ENCODE measurements at places on chromosomes 1 and 21.

DNA sequence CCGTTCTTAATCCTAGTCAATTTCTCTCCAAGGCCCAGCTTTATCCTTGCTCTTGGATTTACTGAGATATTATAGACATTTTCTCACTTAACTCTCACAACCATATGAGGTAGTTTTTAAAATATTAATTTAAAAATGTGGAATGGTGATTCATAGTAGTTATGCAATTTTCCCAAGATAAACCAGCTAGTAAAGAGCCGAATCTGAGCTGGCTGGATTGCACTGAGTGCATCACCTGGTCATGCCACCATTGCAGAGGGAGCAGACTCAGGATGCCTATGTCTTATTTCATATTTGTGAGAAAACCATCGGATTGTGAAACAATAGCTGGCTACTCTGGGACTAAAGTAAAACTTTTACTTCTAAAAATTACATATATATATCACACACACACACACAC is 494.0 kb downstream of the KCNT2 start:
- DNase-seq, result peak; percentile 36

- no peak for DNase-seq
Observed at GRCh38 chr1:208270651-208271141, 26.5 kb upstream of the PLXNA2 start.

DNA sequence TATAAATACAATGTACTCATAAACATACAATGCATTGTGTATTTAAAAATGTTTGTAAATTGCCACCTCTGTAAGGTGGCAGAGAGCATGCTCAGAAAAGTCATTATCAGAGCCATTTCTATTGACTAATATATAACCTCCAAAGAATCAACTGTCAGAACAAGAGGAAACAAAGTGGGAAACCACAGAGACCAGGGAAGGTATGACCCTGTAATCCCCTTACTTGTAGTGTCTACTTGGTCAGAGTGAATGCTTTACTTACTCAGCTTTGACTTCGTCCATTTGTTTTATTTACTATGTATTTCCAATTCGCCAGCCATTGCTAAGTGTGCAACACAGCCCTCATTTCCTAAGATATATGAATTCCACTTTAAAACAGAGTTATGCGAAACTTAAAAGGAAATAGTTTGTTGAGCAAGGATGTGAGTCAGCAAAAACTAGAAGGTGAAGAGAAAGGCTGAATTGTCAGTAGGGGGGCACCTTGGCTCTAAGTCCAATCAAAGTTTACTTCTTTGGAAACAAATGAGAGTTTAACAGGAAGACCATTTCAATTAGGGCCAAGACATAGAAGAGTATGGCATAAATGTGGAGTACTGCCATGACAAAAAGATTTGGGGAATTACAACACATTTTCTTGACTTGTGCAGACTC is 671.7 kb upstream of the PTBP2 start:
- no peak for DNase-seq

DNA sequence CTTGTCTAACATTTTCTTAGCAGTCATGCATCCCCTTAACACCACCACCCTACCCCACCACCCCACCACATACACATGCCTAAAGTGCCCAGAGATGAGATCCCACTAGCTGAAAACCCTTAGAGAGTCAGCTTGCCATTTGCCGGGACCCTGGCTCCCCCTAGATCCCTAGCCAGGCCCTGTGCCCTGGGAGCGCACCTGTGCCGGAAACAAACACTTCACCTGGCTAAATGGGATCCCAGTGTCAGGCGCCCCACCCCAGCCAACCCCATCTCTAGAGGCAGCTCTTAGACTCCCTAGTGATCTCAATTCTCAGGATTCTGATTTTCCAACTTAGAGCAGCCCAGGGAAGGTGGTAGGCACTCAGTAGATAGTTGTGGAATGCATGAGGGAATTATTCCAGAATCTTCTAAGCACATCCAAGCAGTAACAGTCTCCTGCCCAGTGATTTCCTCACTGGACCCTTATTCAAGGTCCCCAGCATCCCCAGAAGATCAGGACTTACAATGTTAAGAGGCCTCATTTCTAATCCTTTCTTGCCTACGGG is 105.2 kb downstream of the LAMC2 start:
- DNase-seq, result no peak

- no peak for DNase-seq
Observed at GRCh38 chr1:10768552-10768951, 27.9 kb downstream of the CASZ1 start.

- no peak for DNase-seq
Observed at GRCh38 chr1:40039245-40039756, 1.2 kb upstream of the CAP1 start.

DNA sequence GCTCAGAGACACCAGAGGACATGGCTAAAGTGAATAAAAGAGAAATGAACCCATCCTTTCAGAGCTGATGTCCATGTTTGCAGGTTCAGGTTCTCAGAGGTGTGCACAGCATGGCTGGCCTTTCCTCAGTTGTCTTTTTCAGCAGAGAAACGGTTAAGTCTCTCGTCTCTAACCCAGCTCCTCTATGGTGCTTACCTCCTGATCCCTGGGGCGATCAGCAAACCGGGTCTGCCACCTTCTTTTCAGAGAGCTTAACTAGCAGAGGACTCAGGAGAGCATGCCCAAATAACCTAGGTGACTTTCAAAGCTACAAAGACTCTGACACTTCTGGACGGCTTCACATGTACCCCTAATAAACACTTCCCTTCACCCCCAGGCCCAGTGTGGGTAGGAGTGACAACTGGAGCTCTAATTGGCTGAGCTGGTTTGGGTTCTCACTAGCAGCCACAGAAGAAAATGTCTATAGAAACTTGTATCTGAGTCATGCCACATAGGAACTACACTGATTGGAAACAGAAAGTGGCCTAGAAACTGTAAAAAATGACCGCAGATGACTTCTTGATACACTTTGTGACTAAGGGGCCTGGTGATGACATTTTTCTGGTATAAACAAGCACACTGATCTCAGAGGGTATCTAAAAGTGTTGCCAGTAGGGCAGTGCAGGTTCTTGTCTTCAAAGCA is at the start of gene AIM2:
AIM2 (minus strand) TSS at position 329 of the 682 bp plus-strand sequence. CDS start 3,267 bp downstream, outside the sequence.
- DNase-seq, result no peak

- no peak for DNase-seq
Observed at GRCh38 chr1:168966636-168967035, 139.9 kb upstream of the ATP1B1 start.

DNA sequence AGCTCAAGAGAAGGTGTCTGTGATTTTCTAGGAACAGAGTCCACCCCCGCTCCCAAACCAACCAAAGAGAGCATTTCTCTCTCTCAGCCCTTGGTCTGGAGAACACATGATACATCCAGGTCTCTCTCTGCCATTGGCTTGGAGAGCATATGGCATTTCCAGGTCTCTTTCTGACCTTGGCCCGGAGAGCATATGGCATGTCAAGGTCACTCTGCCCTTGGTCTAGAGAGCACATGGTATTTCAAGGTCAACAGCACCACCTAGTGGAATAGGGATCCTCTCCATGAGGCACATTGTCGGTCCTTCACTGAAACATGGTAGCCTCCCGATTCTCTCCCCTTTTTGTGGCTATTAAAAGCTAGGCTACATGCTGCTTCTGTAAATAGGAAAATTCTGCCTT is 437.7 kb upstream of the OLFM3 start:
- DNase-seq, result no peak

GRCh38 chr1:47865881-47866535 is 131.2 kb downstream of the TRABD2B start:
- no peak for DNase-seq

GRCh38 chr1:14661222-14661621 is 62.7 kb downstream of the KAZN start:
- DNase-seq, result peak; percentile 61

GRCh38 chr1:70364439-70364838 is 9.9 kb upstream of the ANKRD13C start:
- DNase-seq, result no peak

GRCh38 chr1:118920124-118920717 is 67.9 kb downstream of the TBX15 start:
- no peak for DNase-seq

DNA sequence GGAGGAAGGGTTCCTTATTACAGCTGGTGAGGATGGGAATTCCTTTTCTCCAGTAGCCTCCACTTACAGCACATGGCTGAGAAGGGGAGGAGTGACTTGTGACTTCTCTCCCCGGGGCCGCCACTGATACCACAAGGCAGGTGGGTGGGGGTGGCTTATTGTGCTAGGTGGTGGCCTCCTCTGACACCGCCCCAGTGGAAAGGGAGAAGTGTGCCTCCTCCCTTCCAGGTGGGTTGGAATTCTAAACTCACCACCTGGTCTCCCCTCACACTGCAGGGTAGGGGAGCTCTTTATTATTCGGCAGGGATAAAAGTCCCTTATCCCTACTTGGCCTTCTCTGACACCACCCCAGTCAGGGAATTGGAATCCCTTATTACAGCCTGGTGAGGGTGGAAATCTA is 89.5 kb downstream of the CCDC30 start:
- no peak for DNase-seq

DNA sequence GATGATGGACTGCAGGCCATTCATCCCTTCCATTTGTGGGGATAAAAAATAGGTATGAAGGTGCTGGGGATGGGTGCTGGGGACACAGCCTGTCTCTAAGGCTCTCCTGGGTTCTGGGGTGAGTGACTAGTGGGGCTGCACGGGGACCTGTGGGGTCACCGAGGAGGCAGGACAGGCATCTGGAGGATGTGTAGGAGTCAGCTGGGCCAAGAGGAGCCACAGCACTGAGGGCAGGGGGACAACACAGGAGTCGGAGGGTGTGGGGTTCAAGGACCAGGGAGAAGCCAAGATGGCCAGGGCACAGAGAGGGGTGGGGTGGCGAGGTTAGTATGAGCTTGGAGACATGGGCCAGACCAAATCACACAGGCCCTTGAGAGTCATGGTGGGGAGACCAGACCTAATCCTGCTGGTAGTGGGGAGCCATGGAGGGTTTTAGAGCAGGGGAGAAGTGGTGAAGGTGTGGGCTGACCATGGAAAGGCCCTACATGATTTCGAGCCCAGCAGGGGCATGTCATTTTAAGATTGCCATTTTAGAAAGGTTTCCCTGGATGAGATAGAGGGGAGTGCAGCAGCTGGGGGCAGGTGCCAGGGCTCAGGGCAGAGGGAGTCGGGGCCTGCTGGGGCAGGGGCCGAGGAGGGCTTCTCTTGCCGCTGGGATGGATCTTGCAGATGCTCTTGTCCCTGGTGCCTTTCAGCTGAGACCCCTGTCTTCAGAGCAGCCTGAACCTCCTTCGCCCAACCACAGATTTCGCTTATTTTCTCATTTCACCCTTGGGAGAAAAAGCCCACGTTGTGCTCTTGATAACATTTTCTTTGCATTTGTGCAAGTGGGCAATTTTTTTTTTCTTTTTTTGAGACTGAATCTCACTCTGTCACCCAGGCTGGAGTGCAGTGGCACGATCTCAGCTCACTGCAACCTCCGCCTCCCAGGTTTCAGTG is 22.7 kb downstream of the SERINC2 start:
- DNase-seq, result no peak

GRCh38 chr1:104636581-104636980 is 886.9 kb downstream of the AMY1C start:
- no peak for DNase-seq

DNA sequence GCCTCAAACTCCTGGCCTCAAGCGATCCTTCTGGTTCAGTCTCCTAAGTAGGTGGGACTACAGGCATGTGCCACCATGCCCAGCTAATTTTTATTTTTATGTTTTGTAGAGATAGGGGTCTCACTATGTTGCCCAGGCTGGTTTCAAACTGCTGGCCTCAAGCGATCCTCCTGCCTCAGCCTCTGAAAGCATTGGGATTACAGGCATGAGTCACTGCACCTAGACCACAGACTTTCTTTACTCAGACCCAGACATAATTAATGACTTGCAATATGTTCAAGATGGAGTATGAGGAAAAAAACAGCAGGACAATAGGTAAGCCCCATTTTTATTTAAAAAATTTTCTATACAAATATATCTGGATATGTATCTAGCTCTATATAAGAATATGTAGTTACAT is 13.2 kb downstream of the KANK4 start:
- DNase-seq, result no peak

DNA sequence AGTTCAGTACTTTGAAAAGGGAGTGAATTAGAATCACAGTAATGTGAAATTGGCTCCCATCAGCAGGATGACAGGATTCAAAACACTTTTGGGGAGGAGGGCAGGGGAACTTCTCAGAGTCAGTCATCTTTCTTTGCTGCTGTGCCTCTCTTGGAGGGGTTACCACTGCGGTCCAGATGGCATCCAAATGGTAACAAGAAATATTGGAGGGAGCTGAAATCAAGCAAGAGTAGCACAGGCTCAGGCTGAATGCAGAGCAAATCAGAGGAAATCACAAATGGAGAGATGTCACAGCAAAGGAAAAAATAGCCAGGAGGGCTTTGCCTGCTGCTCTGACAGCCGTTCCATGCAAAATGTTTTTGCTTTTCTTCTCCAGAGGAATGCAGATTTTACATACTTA is 75.0 kb upstream of the C8B start:
- no peak for DNase-seq

GRCh38 chr1:25549273-25550154 is 6.1 kb downstream of the LDLRAP1 start:
- DNase-seq, result peak; percentile 37

DNA sequence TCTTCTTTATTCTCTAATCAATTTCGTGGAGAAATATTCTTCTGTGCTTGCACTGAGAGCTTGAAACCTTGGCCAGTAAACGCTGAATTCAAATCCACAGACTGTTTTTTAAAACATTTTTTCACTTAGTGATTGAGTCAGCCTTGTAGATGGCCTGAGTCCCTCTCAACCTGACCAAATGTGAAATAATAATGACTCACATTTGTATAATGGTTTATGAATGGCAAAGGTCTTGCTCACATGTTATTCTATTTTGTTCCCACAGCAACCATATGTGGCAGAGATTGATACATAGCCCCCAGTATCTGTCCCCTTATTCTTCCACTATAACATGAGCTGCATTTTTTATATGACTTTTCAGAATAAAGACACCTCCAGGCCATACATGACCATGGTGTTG is 47.8 kb upstream of the CCDC190 start:
- DNase-seq, result peak; percentile 80

GRCh38 chr1:245984390-245985155 is 522.5 kb downstream of the SMYD3 start:
- no peak for DNase-seq

DNA sequence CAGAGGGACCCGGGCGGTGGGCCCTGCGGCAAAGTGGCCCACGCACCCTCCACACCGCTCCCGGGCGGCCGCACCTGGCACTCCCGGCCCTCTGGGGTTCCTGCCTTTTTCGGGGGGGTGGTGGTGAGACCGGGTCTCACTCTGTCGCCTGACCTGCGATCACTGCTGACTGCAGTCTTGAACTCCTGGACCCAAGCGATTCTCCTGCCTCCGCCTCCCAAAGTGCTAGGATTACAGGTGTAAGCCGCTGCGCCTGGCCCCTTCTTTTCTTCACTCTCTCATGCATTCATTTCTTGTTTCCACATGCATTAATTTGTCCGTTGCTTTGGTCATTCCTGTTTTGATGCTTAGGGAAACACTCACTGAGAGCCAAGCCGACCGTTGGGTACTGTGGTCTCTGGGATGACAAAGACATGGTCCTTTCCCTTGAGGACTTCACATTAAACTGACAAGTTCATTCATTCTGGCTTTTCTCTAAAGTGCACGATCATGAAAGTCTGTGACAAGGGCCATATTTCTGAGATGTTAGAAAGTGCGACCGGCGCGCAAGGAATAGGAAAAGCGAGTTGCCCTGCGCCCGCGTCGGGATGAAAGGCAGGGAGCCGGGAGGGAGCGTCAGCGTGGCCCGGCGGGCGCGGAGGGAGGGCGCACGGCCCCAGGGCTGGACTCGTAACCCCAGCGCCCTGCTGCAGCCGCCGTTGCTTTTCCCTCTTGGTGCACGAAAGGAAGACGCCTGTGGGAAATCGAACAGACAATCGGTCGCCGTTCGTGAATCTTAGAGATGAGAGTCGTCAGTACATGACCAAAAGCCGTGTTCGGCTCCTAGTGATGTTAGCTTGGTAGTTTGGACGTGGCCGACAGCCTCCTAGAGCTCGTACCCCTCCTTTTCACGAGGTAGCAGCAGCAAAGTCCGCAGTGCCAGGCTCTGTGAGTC is 1.0 kb upstream of the MCOLN2 start:
- DNase-seq, result peak; percentile 9

Data from fibroblast of the aortic adventitia (primary cell).